ENCODE measurements at places on chromosomes 12 and 14.

- DNase-seq = no peak
Observed at GRCh38 chr12:78611504-78611903, 253.1 kb upstream of the SYT1 start.

- peak; percentile 68 for DNase-seq
Observed at GRCh38 chr14:30214461-30215090, 286.9 kb upstream of the PRKD1 start.

- DNase-seq = no peak
Observed at GRCh38 chr14:57845802-57846531, 19.9 kb downstream of the SLC35F4 start.

DNA sequence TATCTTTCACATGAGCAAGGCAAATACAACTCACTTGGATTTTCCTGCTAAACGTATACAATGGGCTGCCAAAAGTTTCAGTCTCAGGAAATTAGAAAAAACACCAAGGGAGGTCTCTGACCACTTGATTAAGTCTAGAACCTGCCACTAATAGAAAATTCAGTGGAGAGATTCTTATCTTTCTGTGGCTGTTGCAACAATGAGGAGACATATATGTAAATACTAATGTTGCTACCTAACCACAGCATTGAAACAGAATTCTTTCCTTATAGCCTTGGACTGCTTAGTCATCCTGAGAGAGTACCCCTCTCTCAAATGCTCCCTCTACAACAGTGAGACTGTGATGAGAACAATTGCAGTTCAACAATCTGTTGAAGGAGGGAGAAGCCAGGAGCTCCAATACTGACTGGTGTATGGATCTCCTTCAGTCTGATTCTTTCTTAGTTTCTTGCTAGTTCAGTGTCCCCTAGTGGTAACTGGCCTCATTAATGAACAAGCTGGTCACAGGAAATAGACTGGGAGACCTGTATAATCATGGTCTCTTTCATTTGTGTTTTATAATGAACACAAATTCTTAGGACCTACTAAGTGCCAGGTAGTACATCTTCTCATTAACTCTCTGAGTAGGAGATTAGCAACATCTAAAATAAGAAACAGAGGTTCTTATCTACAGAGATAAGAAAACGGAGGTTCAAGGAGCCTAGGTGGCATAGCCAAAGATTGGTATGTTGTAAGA, 164.5 kb downstream of the SLC38A4 start:
- peak; percentile 53 for DNase-seq

DNA sequence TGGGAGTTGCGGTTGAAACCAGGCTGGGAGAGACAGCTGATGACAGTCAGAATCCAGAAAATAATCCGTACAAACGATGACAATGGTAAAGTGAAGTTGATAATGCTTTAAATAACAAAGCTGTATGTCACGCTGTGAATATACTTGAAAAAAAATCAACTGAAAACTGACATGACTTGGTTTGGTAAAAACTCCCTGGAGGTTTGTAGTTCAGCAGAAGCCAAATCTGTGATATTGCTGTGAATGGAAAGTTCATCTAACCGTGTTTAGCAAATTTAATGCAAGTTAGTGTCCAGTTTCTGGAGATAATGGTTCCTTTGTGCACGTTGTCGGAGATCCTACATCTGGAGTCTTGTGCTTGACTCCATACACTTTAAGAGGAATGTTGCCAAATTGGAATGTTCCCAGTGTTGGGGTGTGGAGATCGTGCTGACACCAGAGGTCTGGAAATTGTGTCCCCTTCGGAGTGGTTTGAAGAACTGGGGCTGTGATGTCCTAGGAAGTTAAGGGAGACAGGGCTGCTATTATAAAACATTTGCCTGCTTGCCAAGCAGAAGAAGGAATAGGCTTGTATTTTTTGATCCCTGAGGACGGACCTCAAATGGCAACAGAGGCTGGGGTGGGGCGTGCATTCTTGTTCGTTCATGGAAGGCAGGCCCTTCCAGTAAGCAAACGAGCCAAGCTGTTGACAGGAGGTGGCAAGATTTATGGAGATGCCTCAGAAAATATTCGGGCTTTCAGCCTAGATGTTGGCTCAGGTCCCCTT, 30.6 kb downstream of the PPFIBP1 start:
- peak; percentile 91 for DNase-seq

- peak; percentile 26 for DNase-seq
Observed at GRCh38 chr14:103391048-103391447, 5.8 kb downstream of the MARK3 start.

DNA sequence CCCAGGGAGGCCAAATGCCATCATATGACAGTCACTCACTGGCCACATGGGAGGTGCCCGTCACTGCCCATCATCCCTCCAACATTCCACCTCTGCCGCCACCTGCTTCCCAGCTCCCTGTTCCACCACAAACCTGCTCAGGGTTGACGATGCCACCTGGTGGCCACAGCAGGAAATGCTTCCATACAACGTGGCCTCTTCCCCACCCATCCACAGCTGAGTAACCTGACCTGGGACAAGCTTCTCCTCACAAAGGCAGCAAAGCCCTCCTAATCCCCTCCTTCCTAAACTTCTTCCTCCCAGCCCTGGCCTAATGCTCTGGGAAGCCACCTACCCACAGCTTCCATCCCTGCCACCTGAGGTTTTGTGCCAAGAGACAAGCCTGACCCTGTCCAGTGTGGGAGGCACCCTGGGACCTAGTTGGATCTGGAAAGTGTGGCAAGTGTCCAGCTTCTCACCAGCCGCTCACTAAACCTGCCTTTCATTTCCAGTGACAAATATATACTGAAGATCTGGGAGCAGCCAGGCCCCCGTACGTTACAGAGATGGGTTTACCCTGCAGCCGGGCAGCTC, 4.3 kb downstream of the DEGS2 start:
- no peak for DNase-seq

DNA sequence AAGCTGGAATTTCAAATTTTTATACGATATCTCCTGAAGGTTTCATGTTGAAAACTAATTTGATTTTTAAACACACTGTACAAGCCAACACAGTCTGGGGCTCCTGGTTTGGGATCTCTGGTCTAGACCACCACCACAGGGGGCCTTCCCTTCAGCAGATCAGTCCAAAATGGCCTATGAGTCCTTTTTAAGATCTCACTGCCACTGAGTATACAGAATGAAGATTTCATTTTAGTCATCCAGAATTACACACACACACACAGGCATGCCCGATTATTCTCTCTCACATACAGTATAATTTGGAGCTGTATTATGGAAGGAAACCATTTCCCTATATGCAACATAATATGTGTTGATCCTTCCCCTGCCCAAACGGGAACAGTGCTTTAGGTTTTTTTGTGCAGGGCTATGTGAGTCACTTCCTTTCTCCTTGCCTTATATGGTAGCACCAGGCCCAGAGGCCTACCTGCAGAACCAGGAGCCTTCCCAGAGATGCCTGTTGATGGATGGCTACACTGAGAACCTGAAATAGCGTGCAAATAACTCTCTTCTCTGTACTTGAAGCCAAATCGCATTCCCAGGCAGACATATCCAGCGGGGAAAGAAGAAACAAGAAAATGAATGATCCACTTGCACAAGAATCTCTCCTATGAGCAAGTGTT, 28.1 kb upstream of the WNK1 start:
- DNase-seq = no peak

GRCh38 chr12:124053851-124054250, 80.8 kb downstream of the ZNF664 start:
- DNase-seq = peak; percentile 39

DNA sequence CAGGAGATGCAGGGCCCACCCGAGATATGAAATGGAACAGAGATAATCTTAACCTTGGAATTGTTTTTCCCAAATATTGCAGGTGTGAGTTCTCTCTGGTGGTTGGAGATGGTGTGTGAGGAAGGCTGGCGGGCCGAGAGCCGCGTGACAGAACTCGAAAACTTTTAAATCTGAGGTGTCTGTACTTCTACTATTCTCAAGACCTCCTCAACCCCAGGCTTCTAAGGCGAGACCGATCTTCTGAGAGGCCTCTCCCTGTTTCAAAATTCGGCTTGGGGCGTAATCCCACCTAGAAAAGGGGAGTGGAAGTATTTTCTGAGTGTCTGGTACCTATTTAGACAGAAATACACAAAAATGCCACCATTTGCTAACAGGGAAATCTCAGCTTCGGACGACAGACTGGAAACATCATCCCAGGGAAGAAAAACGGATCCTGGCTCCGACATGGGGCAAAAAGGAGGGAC, 611 bp downstream of the SARNP start:
- no peak for DNase-seq

- DNase-seq = no peak
Observed at GRCh38 chr12:77599782-77600467, 230.8 kb upstream of the NAV3 start.

GRCh38 chr14:97253756-97254155, 456.6 kb downstream of the VRK1 start:
- no peak for DNase-seq

GRCh38 chr14:50829489-50830043, 1.4 kb downstream of the NIN start:
- no peak for DNase-seq

- no peak for DNase-seq
Observed at GRCh38 chr14:103372552-103373304, 12.5 kb upstream of the MARK3 start.

DNA sequence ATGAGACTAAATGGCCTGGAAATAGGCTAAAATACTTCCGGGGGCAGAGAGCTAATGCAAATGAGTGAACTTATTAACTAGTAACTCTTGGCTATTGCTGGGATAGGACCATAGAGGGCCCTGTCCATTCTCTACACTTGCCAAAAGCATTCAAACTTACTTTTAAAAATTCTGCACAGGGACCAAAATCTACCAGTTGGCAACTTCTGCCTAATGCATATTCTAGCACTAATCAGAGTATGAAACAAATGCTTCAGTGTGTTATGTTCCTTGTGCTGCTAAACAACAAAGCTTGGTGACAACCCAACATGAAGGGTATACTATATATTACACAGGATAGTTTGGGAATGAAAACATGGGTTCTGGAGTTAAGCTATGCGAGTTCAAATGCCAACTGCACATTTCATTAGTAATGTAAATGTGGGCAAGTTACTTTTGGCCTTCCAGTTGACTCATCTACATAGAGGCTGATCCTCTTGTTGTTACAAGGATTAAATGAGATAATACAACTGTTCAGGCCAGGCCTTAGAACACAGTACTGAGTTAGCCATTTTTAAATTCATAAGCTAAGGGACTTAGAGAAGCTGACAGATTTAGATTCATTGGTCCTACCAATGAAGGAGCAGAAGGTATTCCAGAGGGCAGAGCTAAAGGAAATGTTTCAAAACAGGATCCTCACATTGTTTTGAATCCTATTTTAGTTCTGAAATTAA, 32.4 kb downstream of the HIGD1C start:
- DNase-seq = peak; percentile 10

- no peak for DNase-seq
Observed at GRCh38 chr14:77037938-77038568, 9.5 kb upstream of the IRF2BPL start.

DNA sequence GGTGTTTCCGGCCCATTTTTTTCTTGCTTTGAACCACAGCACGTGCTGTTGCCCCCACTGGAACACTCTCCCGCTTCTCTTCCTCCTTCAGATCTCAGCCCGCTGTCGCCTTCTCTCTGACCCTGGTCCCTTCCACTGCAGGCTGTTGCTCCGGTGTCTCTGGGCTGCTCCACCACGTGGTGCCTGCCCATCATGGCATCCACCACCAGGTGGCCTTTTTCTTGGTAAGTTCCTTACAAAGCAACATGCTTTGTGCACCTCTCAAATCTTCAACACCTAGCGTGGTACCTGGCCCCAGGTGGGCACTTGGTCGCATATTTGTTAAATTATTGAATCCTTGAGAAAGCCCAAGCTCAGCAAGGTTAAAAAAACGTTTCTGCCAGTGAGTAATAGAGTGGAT, 19.1 kb downstream of the TUNAR start:
- DNase-seq = no peak

GRCh38 chr12:28032811-28033537, 60.4 kb upstream of the PTHLH start:
- DNase-seq = no peak

DNA sequence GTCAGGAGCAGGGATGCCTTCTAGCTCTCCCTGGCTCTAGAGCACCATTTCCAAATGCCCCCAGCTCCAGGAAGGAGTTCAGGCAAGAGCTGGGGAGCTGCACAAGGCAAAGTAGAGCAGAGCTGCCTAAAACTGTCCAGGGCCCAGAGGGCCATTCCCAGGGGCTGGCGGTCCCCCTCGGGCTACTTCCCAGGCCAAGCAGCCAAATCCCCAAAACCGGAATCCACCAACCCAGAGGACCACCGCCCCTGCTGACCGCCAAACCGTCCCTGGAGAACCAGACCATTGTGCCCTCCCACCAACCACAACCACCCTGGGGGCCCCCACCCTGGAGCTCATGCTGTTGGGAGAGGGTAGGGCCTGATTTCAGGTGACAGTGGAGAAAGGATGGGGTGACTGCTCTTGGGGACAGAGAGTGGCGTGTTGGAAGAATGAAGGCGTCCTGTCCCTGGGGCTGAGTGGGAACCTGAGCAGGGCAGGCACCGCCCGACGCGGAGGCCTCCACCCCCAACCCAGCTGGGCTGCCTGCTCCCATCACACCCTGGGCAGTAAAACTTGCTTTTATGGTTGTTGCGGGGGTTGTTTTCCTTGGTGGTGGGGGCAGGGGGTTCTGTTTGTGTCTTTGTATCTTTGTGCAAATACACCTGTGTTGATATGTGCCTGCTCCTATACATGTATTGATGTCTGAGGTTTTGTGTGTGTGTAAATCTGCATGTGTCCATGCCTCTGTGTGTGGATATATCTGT, 24.0 kb upstream of the KRT78 start:
- no peak for DNase-seq

DNA sequence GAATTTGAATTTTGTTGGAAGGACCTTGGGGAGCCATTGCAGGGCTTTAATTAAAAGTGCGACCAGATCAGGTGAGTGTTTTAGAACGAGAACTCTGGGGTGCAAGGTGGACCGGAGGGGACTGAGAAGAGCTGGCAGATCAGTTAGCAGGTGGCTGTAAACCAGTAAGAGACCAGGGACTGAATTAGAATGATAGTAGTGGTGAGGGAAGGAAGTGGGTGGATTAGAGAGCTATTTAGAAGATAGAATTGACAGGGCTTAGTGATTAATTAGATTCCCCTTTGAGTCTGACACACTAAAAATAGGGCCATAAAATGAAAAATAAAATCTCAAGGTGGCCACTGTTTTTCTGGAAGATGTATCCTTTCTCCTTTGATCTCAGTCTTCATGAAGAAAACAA, 44.8 kb downstream of the PLXNC1 start:
- DNase-seq = no peak

DNA sequence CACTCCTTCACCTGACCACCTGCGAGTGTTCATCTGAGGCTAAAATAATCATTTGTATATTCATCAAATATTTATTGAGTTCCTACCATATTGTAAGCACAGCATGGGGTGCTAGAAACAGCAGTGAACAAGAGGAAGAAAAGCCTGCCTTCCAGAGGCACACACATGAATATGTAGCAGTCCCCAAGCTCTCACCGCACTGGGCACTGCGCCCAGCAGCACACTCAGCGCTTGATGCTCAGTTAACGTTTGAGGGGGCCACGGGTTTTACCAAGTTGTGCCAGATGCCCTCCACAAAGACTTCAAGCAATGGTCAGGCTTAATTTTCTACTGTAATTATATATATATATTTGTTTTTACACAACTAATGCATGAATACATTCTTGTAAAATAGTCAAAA, 52.0 kb downstream of the HELB start:
- no peak for DNase-seq
